ENCODE measurements at places on chromosomes 5 and 9.
A peak's percentile ranks its signal among the peaks of the same experiment; 100 is the strongest.

GRCh38 chr5:109411627-109412026 lies 1.9 kb upstream of the PJA2 start:
- DNase-seq: peak; percentile 71

GRCh38 chr5:150562832-150563231 lies 54.9 kb downstream of the NDST1 start:
- DNase-seq: peak; percentile 48

DNA sequence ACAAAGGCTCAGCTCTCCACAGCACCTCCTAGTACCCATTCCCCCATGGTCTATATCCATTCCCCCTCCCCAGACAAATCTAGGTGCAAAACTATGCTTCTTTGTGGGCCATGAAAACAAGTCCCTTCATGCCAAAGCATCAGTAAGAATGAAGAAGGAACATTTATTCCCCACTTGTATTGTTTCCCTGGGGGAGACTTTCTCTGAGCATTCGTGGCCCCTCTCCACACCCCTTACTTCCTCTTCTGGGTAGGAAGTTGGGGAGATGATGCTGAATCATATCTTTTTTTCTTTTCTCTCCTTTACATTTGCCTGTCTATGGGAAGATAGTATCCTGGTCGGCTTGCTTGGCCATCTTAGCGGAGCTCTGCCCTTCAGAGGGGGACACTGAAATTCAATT lies 246.8 kb downstream of the NSG2 start:
- no peak for DNase-seq

GRCh38 chr5:59387127-59387526 lies 506.4 kb downstream of the PDE4D start:
- no peak for DNase-seq

DNA sequence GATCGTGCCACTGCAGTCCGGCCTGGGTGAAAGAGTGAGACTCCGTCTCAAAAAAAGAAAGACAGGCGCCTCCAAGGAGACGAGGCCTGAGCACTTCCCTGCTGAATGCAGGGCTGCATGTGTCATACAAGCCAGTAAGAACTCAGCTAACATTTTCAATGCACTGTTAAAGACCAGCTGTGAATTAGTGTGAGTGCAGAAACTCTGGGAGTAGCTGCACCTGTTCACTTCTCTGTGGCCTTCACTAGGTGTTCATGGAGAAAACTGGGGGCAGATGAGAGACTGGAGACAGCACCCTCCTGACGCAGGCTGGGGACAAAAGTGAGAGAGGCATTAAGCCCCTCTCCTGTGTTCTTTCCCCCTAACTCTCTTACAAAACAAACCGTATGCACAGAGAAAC lies 41.8 kb downstream of the FBXO10 start:
- DNase-seq: no peak

- no peak for DNase-seq
These were observed 134.1 kb downstream of the ACTBL2 start for GRCh38 chr5:57348376-57349140.

GRCh38 chr9:135139366-135139959 lies 52.0 kb downstream of the OLFM1 start:
- DNase-seq: peak; percentile 4

- no peak for DNase-seq
These were observed 566.1 kb downstream of the PDE4D start for GRCh38 chr5:59327191-59327980.

GRCh38 chr5:155728857-155729683 lies 597.9 kb upstream of the SGCD start:
- DNase-seq: no peak

DNA sequence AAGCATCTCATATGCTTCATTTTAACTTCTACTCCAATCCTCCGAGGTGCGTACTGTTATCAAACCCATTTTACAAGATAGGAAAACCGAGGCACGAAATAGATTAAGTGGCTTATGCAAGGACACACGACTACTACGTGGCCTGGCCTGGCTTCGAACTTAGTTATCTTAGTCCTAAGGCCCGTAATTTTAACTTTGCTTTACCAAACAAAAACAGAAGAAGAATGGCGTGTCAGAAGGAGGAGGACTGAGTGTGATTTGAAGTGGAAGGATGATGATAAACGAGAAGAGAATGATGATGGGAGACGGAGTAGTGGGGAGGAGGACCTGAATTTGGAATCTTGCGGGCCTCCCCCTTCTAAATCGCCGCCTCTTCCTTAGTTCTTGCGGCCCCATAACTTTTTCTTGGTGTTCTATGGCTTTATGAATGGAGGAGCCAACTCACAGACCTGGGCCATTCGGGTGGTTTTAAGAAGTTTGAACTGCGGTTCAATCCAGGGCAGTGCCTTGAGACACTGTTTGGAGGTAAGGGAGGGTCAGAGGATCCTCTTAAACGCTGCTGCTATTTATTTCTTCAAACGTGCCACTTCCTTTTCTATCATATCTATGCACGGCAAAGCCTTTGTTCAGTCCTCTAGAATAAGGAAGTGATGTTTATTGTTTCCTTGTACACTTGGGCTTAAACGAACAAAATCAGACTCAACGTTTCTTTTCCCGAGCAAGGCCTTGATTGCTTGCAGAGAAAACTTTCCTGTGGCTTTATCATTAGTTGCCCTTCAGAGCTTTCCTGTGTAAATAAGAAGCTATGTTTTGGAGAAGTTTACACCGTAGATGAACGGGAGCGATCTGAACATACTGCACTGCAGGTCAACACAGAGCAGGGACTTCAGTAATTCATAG lies 795 bp downstream of the CNOT8 start:
- DNase-seq: peak; percentile 37

DNA sequence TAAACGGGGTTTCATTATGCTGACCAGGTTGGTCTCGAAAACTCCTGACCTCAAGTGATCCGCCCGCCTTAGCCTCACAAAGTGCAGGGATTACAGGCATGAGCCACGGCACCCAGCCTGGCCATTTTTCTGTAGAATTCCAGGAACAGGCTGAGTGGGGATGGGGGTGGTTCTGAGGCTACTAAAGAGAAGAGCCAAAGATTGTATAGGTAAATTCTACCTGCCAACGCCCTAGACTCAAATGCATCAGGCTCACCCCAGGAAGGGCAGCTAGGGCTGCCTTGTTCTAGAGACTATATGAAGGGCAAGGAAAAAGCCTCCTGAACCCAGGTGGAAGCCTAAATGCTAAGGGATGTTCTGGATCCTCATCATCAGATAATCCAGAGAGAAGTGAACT lies 1.6 kb upstream of the C5orf52 start:
- DNase-seq: no peak

DNA sequence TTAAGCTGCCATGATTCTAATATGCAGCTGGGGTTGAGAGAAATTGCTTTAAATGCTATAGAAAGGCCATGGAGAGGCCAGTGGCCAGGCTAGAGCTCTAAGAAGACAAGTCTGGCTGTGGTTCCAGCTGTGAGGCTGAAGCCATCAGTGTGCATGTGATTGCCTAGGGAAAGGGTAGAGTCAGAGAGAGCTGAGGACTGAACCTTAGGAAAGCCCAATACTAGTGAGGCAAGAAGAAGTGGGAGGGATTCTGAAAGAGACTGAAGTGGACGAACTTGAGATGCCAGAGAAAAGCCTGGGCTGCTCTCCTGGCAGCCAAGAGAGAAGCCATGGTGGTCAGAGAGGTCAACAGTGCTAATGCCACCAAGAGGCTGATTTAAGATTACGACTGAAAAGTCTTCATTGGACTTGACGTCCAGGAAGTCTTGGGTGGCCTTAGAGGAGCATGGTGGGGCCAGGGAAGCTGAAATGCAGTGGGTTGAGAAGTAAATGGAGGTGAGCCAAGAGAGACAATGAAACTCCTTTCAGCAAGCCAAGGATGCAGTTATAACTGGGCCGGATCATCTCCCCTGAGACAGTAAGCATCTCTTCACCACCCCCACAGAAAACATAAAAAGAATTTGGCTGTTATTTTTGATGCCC lies 133.2 kb downstream of the TMEM174 start:
- no peak for DNase-seq

- no peak for DNase-seq
These were observed 93.2 kb upstream of the CPEB4 start for GRCh38 chr5:173794901-173795416.

- DNase-seq: no peak
These were observed 103.2 kb downstream of the LHFPL2 start for GRCh38 chr5:78545406-78545805.

- DNase-seq: no peak
These were observed 79.5 kb upstream of the FAM169A start for GRCh38 chr5:74945561-74946165.

DNA sequence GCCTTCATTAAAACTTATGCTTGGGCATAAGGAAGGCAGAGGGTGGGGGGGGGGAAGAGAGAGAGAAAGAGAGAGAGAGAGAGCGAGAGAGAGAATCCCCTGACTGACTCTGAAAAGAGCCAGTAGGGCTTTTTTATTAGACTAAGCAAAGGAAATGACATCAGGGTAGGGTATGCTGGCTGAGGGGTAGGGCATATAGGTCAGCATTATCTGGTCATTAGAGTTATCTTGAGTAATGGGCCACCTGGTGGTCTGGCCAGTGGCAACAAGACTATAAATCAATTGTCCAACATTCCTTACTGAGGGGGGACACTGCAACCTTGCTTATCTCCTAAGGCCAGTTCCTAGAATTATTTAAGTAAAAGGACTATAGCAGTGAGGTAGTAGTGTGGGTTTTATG lies 67.2 kb downstream of the TSSK1B start:
- no peak for DNase-seq

GRCh38 chr9:107927276-107927675 lies 437.7 kb upstream of the KLF4 start:
- DNase-seq: no peak

GRCh38 chr9:135345775-135346433 lies 133.7 kb upstream of the PPP1R26 start:
- DNase-seq: no peak

DNA sequence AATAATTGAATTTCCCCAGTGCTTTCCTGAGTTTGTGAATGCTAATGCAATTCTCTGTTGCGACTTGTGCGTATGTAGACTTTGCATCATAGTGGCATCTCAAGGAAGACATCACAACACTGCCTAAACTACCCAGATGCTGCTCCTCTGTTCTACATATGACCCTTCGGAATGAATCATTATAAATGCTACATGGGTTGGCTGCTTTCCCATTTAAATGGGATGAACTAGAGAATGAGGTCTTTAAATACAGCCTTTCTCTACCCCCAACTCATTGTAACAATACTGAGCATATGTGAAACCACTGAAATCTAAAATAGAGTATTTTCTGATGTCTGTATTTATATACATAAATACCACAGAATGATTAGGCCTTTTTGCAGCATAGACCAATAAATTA lies 136.6 kb upstream of the ICE1 start:
- DNase-seq: no peak

DNA sequence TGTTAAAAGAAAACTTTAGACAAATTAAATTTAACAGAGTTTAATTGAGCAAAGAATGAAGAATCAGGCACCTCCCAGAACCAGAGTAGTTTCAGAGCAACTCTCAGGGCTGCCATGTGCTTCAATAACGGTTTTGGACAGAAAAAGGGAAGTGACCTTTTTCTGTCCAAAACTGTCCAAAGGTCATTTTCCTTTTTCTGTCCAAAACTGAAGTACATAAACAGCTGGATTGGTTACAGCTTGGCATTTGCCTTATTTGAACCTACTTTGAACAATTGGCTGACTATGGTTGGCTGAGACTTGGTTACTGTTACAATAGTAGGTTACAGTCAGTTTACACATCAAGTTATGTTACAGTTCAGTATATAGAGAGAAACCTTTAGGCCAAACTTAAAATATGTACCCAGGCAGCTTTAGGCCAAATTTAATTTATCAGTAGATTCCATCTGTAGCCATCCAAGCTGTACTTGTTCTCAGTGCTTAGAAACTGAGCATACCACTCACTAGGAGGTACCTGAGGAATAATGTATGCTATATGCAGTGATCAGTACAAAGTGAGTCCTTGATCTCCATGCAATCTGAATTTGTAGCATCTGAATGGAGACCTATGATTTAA lies 44.0 kb downstream of the C9orf85 start:
- DNase-seq: peak; percentile 18

DNA sequence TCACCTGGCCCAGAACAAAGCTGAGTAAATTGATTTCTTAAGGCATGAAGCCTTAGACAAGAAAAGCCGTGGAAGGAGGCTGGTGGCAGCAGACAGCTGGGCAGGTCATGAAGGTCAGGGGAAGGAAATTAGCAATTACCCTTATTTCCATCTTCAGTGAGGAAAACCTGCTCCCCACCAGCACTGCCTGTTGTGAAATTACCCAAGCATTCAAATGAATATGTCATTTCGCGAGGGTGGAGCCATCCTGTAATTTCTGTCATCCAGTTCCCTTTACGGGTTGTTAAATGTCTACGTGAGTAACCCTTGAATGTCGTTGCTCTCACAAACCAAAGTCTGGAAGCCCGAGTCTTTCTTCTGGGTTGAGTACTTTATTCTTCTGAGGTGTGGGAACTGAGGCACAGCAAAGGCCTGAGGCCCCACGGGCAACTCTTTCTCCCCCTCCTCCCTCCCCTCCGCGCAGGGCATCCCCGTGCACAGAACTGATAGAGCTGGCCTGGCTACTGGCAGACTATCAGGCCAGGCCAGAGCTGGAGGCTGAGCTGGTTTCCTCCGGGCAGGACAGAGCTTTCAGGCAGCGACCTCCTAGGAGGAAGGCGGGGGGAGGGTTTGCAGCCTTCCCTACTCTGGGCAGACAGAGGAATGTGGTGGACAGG lies 22.0 kb upstream of the AK3 start:
- peak; percentile 91 for DNase-seq

DNA sequence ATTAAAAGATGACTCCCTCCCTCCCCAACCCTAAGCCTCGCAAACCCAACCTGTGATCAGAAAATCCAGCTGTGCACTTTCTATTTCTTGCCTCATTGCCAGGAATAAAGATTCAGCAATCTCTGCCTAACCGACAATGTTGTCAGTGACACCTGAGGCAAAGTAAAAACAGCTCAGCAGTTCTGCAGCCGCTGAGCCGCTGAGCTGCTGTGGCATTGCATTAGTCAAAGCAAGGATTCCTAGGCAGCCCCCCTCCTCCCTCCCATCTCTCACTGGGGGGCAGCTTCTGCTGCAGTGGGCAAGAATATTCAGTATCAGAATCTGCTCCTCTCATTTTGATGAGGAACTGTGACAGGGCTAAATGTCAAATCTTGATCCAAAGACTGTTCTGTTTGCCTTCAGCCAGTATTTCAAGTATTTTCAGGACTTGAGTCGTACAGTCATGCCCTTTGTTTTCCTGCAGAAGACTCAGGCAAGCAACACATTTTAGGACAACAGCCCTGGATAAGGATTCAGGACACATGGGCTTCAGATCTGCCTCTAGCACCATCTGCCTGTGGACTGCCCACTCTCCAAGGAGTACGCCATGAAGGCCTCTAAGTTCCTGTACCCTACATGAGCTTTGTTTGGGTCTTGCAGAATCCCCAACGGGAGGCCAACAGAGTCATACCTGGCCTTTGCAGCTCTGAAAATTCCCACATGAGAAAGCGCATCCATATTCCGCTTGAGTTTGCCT lies 41.1 kb upstream of the DAP start:
- DNase-seq: no peak

- no peak for DNase-seq
These were observed 10.7 kb downstream of the HNRNPH1 start for GRCh38 chr5:179612577-179613459.

Data from inflammatory macrophage treated with lipopolysaccharide for 1 hour (primary cell).